ENCODE measurements at places on chromosomes 16 and 17. TPM values are rescaled to one million over a fixed set of nuclear protein-coding genes. Genes with fewer than 3 reads are reported as not detected.

Gene ASGR1
- 1.1 TPM for total RNA-seq

DNA sequence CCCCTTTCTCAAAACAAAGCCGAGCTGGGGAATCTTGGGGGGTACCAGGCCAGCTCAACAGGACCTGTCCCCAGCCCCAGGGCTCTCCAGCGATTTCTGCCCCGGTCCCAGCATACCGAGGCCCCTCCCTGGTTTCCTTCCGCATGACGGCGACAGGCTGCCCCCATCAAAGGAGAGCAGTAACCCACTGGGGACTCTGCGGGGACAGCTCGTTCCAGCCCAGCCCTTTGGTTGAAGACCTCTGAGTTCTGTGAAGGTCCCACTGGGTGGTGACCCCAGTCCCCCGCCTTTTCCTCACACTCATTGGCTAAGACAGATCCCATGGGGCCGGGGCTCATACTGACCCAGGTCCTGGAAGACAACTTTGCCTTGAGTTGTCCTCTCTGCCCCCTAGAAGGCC lies 4.1 kb downstream of the SMTNL2 start:
- no peak for DNase-seq

DNA sequence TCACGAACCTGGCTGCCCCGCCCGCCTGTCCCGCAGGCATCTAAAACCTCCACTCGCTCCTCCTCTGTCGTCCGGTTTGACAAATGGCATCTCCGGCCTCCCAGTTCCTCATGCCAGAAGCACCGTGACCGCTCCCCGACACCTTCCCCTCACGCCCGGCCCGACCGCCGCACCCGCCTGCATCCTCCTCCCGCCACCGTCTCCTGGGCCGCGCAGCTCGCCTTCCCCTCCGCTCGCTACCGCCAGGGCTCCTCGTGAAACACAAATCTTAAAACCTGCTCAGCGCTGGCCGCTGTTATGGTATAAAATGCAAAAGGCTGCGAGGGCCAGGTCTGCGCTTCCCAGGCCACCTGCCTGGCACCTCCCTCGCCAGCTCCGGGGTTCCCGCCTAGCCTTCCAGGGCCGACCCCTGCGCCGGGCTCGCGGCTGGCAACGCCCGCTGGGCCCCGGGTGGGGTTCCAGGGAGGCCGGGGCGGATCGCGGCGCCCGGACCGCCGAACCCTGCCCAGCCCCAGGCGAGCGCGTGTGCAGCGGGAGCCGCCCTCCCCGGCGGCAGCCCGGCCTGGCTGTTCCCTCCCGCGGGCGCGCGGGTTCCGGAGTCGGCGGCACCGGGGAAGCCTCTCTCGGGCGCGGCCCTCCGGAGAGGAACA lies 488 bp downstream of the SPSB3 start:
- no peak for DNase-seq

Gene PRM2
- total RNA-seq = not detected

- DNase-seq = no peak
These were observed 443 bp downstream of the CSNK2A2 start for GRCh38 chr16:58197314-58198012.

All from activated T-cell treated with anti-CD3 and anti-CD28 coated beads, Interleukin-2, amount 50 U/mL, for 4 hours (primary cell).